Peyer's patch (tissue), 4 donors: ENCODE measurements at places on chromosomes 16 and 17. TPM values are rescaled to one million over a fixed set of nuclear protein-coding genes. Genes with fewer than 3 reads are reported as not detected.

GRCh38 chr16:63481060-63481459 is 1444.8 kb upstream of the CDH8 start:
- no peak for DNase-seq

DNA sequence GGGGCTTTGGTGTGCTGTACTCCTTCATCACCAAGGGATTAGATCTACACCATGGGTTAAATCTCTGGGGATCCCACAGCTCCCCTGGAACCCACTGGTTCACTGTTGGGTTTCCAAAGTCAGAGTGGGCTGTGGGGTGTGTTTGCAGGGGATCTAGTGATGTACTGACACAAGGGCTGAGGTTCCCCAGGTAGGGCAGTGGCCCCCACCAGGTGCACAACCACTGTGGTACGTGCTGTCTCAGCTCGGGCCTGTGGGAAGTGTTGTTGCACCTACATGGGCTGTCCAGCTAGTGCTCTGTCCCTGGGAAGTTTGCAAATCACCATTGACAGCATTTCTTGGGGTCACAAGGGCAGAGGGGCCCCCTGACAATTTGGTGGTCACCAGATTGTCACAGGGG is 134.4 kb upstream of the CDH8 start:
- no peak for DNase-seq

The TEKT5 gene
- not detected for total RNA-seq

DNA sequence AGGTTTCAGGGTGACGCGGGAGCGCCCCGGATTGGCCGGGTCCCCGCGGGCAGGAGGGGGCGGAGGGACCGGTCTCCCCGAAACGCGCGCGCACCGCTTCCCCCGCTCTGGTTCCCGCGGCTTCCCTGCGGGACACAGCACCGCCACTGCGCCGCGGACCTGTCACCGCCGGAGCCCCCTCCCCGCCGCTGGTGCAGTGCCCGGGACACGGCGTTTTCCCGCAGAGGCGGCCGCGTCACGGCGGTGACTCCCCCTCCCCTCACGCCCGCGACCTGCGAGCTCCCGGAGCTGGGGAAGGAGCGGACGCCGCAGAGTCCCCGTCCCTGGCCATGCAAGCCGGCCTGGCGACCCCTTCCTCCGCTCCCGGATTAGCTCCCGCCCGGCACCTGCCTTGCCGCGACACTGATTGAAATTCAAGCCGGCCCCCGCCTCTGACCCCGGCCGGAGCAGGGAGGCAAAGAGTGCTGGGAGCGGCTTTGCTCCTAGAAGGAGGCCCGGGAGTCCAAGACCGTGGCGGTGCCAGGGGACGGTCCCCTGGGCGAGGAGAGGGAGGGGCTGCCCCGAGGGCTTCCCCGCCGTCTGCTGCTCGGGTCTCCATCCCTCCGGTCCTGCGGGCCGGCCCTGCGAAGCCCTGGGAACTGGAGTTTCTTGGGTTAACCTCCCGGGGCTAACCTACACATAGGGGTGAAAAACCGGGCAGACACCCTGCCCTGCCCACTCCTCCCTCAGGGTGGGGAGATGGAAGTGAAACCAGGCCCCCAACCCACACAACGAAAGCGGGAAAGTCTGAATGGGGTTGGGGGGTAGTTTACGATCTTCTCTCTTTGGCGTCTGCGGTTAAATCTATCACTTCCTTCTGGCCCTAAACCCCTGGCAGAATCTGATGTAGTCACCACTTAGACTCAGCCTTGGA is 1.0 kb downstream of the RHBDL3 start:
- no peak for DNase-seq

The MYH10 gene
- 3.6 TPM for total RNA-seq

- peak; percentile 64 for DNase-seq
Observed at GRCh38 chr17:16915752-16916556, 56.0 kb downstream of the TNFRSF13B start.

DNA sequence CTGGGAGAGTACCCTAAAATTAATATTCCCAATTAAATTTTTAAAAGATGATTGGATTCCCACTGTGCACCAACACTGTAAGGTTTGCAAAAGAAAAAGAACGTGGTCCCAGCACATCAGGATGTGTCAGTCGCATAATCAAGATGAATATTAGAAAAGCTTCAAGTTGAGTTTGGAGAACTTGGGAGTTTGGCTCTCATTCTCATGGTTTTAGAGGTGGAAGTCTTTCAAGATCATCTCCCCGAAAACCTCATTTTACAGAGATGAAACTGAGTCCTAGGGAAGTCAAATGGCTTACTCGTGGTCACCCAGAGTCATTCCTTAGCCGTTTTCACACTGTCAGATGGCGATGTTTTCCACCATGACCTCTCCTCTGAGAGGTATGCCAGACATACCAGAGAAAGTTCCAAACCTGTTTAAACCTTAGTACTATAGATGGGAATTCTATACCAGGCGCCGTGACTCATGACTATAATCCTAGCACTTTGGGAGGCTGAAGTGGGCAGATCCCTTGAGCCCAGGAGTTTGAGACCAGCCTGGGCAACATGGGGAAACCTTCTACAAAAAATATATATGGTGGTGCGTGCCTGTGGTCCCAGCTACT is 1.2 kb downstream of the SEC14L1 start:
- no peak for DNase-seq

DNA sequence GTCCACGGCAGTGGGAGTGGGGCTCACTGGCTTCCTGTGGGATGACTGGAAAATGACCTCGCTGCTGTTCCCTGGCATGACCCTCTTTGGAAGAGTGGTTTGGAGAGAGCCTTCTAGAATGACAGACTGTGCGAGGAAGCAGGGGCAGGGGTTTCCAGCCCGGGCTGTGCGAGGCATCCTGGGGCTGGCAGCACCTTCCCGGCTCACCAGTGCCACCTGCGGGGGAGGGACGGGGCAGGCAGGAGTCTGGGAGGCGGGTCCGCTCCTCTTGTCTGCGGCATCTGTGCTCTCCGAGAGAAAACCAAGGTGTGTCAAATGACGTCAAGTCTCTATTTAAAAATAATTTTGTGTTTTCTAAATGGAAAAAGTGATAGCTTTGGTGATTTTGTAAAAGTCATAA is 7.8 kb upstream of the RNF213 start:
- peak; percentile 82 for DNase-seq

The SPATA22 gene
- total RNA-seq: not detected

The ZG16 gene
- 585 TPM for total RNA-seq

The TMEM220 gene
- 14.6 TPM for total RNA-seq

- DNase-seq: no peak
Observed at GRCh38 chr17:30443721-30444120, 33.5 kb upstream of the GOSR1 start.

GRCh38 chr17:63987221-63988126 is 10.7 kb upstream of the PRR29 start:
- no peak for DNase-seq

DNA sequence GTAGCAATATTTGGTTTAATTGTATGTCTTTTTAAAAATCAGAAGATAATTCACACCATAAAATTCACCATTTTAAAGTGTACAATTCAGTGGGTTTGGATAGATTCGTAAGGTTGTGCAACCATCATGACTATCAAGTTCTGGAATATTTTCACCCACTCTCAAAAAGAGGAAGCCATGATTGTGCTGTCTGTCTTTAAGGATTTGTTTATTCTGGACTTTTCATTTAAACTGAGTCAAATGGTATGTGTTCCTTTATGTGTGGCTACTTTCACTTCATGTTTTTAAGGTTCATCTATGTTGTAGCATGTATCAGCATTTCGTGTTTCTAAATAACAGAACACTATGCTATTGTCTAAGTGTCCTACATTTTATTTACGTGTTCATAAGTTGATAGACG is 68.1 kb upstream of the CPHXL start:
- DNase-seq: no peak

GRCh38 chr17:752620-753219 is 656 bp upstream of the GEMIN4 start:
- DNase-seq: peak; percentile 61

DNA sequence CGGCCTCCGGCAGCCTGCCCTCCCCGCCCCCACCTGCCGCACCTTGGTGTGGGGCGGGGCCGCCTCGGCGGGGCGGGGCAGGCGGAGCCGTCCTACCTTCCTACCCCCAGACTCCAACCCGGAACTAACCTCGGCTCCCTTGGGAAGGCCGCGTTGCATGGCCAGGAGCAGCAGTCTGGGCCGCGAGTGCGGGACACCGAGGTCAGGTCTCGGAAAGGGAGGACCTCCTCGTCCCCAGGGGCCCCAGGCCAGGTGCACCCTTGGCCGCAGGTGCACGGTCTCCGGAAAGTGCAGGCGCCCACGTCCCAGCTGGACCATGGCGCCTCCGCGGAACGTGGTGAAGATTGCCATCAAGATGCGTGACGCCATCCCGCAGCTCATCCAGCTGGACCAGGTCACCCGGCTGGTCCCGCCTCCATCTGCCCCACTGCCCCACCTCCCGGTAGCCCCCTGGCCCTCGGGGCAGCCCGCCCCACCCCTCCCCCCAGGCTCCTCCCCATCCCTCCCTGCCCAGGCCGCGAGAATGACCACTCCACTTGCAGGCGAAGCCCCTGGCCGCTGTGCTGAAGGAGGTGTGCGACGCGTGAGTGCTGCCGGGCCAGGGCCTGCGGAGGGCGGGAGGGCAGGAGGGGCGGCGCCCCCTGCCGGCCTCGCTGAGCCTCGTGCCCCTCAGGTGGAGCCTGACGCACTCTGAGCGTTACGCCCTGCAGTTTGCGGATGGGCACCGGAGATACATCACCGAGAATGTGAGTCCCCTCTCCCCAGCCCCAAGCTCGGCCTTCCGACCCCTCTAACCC is at the start of gene ELMO3:
TSS of gene ELMO3 (plus strand) at position 121 of the 797 bp plus-strand sequence. CDS start at position 317, 196 bp downstream.
- DNase-seq: peak; percentile 91

DNA sequence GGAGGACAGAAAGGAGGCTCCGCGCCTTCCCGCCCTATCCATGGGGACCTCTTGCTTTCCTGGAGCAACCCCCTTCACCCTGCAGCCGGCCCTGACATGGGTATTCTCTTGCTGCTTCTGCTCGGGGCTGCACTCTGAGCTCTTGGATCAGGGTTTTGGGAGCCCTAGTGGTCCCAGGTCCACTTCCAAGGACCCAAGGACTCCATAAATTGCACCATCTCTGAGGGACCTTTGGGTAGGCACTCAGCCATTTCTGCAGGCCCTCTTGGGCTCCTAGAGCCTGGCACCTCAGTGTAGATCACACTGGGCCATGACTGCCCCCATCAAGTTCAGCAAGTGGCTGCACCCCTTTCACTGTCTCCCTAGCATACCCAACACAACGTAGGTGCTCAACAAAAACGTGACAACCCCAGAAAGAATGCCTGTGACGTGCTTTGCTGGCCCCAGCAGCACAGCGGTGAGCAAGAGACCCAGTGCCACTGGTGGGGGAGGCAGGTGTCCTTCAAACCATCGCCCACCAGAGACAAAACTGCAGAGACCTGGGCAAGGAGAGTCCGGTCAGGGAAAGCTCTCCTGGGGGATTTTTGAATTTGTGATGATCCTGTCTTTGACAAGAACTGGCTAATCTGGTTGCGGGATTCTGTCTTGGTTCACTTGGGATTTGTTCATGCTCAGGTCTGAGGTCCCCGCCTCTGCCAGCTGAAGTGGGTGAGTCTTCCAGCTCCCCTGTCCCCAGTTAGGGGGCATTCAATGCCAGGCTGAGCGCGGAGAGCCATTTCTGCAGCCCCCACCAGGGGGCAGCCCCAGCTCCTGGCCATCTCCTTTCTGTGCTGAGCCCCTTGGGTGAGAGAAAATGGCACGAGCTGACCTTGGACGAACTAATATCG is 2.5 kb upstream of the RAB11FIP4 start:
- DNase-seq: peak; percentile 25

DNA sequence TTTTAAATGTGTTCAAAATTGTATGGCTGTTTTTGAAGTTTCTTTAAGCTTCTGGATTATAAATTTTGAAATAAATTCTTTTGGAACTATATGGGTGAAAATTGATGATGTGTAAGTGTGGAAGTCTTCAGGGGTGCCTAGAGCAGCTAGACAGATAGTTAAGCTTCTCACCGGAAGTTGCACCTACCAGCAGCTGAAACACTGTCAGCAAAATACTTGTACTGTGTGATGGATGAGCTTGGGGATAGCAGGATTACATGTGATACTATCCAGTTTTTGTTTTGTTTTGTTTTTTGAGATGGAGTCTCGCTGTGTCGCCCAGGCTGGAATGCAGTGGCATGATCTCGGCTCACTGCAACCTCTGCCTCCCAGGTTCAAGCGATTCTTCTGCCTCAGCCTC is 19.7 kb downstream of the RBL2 start:
- DNase-seq: no peak

DNA sequence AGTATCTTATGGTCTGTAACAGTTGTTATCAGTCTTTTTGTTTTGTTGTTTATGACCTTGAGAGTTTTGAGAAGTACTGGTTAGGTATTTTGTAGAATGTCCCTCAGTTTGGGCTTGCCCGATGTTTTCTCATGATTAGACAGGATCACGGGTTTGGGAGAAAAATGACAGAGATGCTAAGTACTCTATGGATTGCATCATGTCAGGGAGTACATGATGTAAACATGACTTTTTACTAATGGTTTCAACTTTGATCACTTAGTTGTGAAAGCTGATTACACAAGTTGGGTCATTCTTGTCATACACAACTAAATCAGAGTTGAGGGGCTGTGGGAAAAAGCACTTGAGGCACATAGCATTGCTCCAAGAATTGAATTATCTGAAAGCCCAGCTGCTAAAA is 94.7 kb upstream of the SIAH1 start:
- DNase-seq: no peak

DNA sequence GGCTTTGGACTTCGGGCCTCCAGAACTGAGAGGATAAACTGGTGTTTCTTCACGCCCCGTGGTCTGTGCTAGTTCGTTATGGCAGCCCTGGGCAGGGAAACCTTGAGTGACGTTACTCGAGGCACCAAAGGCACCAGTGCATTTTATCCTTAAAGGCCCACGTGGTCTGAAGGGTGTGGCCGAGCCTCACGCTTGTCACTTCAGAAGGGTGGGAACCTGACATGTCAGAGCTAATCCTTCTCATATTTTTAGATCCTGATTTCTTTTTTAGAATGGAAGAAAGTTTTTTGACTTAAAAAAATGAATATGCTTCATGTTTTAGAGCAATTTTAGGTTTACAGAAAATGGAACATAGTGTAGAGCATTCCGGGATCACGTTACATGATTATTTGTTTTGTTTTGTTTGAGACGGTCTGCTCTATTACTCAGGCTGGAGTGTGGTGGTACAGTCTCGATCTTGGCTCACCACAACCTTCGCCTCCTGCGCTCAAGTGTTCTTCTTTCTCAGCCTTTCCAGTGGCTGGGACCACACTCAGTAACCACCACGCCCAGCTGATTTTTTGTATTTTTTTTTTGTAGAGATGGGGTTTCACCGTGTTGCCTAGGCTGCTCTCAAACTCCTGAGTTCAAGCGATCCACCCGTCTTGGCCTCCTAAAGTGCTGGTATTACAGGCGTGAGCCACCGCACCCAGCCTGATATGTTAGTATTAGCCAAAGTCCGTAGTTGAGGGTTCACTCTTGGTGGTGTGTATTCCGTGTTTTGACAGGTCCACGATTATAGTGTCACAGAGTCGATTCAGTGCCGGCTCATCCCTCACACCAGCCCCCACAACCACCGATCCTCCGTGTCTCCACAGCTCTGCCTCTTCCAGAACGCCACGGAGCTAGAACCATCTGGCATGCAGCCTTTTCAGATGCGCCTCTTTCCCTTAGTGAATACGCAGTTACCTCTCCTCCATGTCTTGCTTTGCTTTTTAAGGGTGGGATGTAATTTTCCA is 47.9 kb downstream of the RAB11FIP3 start:
- no peak for DNase-seq
